ENCODE measurements at places on chromosomes 1 and 21.
A peak's percentile ranks its signal among the peaks of the same experiment; 100 is the strongest.

- no peaks in the 10 kb centered on the region for H3K36me3 ChIP-seq
- peak overlapping the region; percentile 87 for H3K27ac ChIP-seq
- no peak overlapping the region for H3K4me3 ChIP-seq
Observed at GRCh38 chr1:113042285-113043143, 30.5 kb upstream of the LRIG2 start.

- no peak overlapping the region for H3K4me3 ChIP-seq
- no peaks in the 10 kb centered on the region for H3K4me1 ChIP-seq
- H3K27me3 ChIP-seq, result no peaks in the 10 kb centered on the region
- DNase-seq, result no peak
Observed at GRCh38 chr1:203711251-203712007, 53.6 kb upstream of the LAX1 start.

DNA sequence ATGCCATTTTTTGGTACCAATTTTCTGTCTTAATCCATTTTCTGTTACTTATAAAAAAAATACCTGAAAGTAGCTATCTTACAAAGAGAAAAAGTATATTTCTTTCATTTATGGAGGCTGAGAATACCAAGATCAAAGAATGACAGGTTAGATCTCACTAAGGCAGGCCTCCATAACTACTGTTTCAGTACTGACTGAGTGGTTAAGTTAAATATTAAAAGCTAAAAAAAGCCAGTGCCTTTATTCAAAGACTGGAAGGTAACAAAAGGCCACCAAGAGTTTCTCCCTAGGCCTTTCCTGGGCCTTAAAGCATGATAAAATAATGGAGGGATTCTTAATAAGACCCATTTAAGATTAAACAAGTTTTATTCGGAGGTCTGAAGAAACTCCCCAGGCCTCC lies 687.7 kb upstream of the ADGRL4 start:
- no peak overlapping the region for H3K4me3 ChIP-seq
- H3K36me3 ChIP-seq, result no peaks in the 10 kb centered on the region
- peaks cover 27% of the 10 kb centered on the region for H3K4me1 ChIP-seq
- H3K27me3 ChIP-seq, result no peaks in the 10 kb centered on the region
- H3K27ac ChIP-seq, result no peak overlapping the region

GRCh38 chr21:35072557-35072956 lies 23.5 kb upstream of the RUNX1 start:
- no peak overlapping the region for H3K4me3 ChIP-seq
- no peak for DNase-seq
- H3K36me3 ChIP-seq, result no peaks in the 10 kb centered on the region

- no peaks in the 10 kb centered on the region for H3K36me3 ChIP-seq
- DNase-seq, result no peak
- peaks cover 7% of the 10 kb centered on the region for H3K4me1 ChIP-seq
- no peaks in the 10 kb centered on the region for H3K27me3 ChIP-seq
- H3K27ac ChIP-seq, result no peak overlapping the region
- no peak overlapping the region for H3K4me3 ChIP-seq
Observed at GRCh38 chr1:199084293-199084692, 445.5 kb downstream of the PTPRC start.

DNA sequence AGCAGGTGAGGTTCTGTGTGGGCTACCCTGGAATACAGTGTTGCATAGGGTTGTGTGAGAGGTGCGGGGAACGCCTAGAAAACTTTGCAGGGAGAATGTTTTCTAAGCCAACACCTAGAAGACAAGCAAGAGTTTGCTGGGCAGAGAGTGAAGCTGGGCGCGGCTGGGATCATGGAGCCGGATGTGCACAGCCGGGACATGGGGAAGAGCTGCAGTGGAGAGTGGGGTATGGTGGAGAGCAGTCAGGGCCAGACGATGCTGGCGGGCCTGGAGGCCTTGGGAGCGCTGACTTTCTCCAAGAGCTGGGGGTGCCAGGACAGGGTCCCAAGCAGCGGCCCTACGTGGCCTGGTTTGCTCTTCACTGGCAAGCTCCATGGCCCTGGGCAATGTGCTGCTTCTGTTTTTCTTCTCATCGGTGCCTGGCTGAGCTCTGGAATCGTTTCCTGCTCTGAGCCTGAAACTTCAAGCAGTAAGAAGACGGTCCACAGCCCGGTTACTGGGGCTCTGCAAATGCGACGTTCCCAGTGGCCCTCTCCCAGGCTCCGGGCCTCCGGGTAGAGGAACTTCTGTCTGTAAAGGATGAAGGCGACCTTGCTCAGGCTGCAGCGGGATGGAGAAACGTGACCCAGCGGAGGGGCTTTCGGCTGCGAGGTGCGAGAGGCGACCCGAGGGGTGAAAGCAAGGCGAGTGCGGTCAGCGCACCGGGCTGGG lies 51.9 kb upstream of the CD34 start:
- H3K4me1 ChIP-seq, result peaks cover 8% of the 10 kb centered on the region
- DNase-seq, result no peak
- H3K27ac ChIP-seq, result peak overlapping the region; percentile 85
- H3K36me3 ChIP-seq, result no peaks in the 10 kb centered on the region

DNA sequence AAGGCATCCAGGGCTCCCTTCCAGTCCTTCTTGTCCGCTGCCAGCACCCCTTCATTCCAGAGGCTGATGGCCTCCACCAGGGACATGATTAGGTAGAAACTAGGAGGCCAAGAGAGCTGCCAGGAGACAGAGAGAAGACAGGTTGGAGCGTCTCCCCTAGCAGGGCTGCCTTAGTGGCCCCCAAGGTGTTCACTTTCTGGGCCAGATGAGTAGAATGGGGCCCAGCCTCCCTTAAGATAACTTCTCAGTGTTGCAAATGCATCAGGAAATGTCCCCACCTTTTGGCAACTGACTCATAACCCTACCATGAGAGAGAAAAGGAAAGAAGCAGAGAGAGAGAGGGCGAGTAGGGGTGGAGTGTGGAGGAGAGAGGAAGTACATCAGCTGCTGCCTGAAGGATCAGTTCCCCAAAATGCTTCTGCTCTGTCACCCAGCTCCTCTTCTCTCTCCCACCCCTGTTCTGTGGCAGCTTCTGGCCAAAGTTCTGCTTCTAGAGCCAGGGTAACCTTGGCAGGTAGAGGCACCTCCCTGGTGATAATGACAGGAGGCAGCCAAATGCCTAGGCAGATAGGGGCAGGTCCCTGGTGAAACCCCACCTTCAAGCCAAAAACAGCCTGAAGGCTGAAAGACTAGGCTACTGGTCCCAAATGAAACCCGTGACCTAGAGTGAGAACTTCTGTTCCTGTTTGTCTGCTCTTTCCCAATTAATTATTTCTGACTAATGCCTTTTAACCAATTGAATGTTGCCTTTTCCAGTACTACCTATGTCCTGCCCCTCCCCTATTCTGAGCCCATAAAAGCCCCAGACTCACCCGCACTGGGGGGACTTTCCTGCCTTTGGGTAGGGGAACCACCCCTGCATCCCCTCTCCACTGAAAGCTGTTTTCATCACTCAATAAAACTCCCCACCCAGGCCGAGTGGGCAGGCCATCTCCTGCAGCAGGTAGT lies at the start of gene NCF2:
NCF2 (minus strand) TSS at position 216 of the 948 bp plus-strand sequence; CDS start at position 86, 130 bp downstream.
- H3K36me3 ChIP-seq, result no peaks in the 10 kb centered on the region
- no peak for DNase-seq
- peaks cover 11% of the 10 kb centered on the region for H3K27me3 ChIP-seq
- no peak within 1 kb of the TSS for H3K27ac ChIP-seq
- H3K4me3 ChIP-seq, result no peak within 1 kb of the TSS

GRCh38 chr1:216665406-216665805 lies 57.8 kb downstream of the ESRRG start:
- no peak overlapping the region for H3K27ac ChIP-seq
- peaks cover 4% of the 10 kb centered on the region for H3K36me3 ChIP-seq
- H3K27me3 ChIP-seq, result no peaks in the 10 kb centered on the region
- no peak overlapping the region for H3K4me3 ChIP-seq

- H3K27ac ChIP-seq, result no peak overlapping the region
- H3K27me3 ChIP-seq, result no peaks in the 10 kb centered on the region
- DNase-seq, result no peak
Observed at GRCh38 chr1:70487459-70487815, 76.4 kb downstream of the CTH start.

DNA sequence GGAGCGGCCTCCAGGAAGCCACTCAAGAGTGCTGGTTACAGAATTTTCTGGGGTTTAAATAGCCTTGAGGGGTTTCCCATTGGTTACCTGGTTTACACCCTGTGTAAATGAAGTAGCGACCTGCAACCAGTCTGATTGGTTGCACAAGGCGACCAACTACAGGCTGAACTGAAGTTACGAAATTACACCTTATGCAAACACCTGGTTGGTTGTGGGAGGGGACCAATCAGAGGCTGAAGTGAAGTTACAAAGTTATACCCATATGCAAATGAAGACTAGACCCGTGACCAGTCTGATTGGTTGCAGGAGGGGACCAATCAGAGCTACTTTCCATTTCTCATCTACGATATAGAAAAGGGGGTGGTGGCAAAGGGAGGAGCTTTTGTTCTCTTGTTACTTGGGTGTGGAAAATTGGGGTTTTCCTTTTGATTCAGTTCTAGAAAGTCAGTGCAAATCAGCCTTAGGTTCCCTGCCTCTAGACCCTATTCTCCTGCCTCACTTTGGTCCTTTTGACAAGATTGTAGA lies 22.2 kb upstream of the C1orf174 start:
- H3K27me3 ChIP-seq, result peaks cover 18% of the 10 kb centered on the region
- no peak overlapping the region for H3K4me3 ChIP-seq
- no peak overlapping the region for H3K27ac ChIP-seq
- no peaks in the 10 kb centered on the region for H3K4me1 ChIP-seq

DNA sequence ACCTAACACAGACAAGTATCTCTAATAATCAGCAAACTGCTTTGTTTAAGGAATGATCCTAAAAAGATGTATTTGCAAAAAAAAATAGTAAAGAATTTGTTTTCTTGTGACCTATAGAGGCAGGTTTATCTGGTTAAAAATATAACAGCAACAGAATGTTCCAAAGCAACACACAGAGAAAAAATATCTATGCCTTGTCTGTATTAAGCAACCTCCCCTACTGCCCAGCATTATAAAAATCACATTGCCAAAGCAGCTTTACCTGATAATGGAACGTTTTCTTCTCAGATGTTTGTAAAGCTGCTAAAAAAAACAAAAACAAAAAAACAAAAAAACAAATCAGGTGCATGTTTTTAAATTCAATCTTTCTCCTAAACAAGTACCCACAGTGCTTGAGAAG lies 24.7 kb downstream of the PALMD start:
- no peak overlapping the region for H3K27ac ChIP-seq
- no peaks in the 10 kb centered on the region for H3K27me3 ChIP-seq
- DNase-seq, result no peak
- peaks cover 2% of the 10 kb centered on the region for H3K36me3 ChIP-seq

DNA sequence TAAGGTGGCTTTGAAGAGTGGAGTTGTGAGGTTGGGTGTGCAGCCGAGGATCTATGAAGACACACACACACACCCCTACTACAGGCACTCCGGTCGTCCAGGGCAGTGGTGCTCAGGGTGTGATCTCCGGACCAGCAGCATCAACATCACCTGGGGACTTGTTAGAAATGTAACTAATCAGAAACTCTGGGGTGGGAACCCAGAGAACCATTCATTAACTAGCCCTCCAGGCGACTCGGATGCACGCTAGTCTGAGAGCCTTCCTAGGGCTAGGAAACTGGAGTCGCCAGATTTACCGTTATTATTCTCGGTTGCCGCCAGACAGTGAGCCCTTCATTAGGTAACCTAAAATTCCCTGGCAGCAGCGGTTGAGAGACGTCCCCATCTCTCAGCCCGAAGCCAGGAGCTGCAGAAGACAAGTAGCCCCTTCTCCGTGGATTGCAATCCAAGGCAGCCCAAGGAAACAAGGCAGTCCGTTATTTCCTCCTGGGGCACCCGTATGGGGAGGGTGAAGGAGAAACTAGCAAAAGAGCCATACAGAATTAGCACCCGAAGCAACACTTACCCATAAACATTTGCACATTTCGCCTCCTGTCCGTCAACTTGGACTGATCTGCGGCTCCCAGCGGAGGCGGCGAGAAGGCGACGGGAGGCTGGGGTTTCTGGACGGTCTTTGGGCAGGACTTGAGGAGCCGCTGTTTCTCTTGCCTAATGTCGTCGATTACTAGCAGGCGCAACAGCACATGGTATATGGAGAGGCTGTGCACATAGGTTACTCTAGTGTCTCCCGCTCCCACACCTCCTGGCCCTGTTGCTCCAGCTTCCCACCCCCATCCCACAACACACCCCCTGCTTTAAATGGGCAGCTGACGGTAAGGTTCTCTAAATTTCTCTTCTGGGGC lies 2.9 kb upstream of the CCN1 start:
- H3K4me1 ChIP-seq, result peaks cover 32% of the 10 kb centered on the region
- peaks cover 63% of the 10 kb centered on the region for H3K27me3 ChIP-seq
- H3K36me3 ChIP-seq, result peaks cover 8% of the 10 kb centered on the region
- no peak for DNase-seq
- H3K27ac ChIP-seq, result peak overlapping the region; percentile 67
- H3K4me3 ChIP-seq, result peak overlapping the region; percentile 76

DNA sequence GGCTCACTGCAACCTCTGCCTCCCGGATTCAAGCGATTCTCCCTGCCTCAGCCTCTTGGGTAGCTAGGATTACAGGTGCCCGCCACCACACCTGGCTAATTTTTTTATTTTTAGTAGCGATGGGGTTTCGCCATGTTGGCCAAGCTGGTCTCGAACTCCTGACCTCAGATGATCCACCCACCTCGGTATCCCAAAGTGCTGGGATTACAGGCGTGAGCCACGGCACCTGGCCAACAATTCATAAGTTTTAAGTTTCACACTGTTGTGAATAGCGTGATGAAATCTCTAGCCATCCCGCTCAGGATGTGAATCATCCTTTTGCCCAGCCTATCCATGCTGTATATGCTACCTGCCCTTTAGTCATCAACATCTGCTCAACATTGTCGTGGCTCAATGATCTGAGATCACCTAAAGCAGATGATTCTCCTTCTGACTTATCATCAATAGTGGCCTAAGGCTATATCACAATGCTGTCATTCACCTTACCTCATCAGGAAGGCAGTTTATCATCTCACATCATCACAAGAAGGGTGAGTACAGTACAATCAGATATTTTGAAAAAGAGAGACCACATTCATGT lies 2.6 kb downstream of the PFDN2 start:
- H3K36me3 ChIP-seq, result peaks cover 5% of the 10 kb centered on the region
- DNase-seq, result no peak
- H3K4me1 ChIP-seq, result peaks cover 24% of the 10 kb centered on the region

DNA sequence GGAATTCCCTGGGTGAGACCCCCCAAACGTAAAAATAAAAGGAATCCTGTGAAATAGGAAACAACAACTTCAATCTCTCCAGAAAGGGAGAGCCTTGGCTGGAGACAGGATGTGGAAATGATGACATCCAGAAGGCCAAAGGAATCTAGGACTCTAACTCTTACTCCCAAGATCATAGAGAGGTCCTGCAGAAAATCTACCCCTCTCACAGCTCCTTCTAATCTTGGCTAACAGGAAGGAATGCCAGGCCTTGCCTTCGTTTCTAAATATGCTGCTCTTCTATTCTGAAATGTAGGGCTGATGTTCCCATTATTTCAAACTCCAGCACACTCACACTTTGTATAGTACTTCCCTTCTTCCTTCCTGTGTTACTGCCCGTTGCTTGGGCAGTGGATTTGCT lies 40.7 kb downstream of the ARHGEF11 start:
- H3K4me3 ChIP-seq, result no peak overlapping the region
- no peak overlapping the region for H3K27ac ChIP-seq
- DNase-seq, result no peak
- peaks cover 14% of the 10 kb centered on the region for H3K4me1 ChIP-seq
- no peaks in the 10 kb centered on the region for H3K27me3 ChIP-seq
- no peaks in the 10 kb centered on the region for H3K36me3 ChIP-seq

- H3K4me1 ChIP-seq, result peaks cover 13% of the 10 kb centered on the region
- DNase-seq, result no peak
- H3K27ac ChIP-seq, result no peak overlapping the region
- no peaks in the 10 kb centered on the region for H3K27me3 ChIP-seq
- no peak overlapping the region for H3K4me3 ChIP-seq
Observed at GRCh38 chr1:91813813-91814212, 72.1 kb downstream of the TGFBR3 start.

GRCh38 chr1:109312246-109312645 lies 5.4 kb upstream of the MYBPHL start:
- peaks cover 26% of the 10 kb centered on the region for H3K36me3 ChIP-seq
- no peak overlapping the region for H3K4me3 ChIP-seq
- peaks cover 9% of the 10 kb centered on the region for H3K4me1 ChIP-seq
- no peak overlapping the region for H3K27ac ChIP-seq
- no peaks in the 10 kb centered on the region for H3K27me3 ChIP-seq

All from progenitor cell of endocrine pancreas (in vitro differentiated cells).